Esophagus muscularis mucosa (tissue), 4 donors: ENCODE measurements at places on chromosomes 1 and 21. TPM values are rescaled to one million over a fixed set of nuclear protein-coding genes. Genes with fewer than 3 reads are reported as not detected.

DNA sequence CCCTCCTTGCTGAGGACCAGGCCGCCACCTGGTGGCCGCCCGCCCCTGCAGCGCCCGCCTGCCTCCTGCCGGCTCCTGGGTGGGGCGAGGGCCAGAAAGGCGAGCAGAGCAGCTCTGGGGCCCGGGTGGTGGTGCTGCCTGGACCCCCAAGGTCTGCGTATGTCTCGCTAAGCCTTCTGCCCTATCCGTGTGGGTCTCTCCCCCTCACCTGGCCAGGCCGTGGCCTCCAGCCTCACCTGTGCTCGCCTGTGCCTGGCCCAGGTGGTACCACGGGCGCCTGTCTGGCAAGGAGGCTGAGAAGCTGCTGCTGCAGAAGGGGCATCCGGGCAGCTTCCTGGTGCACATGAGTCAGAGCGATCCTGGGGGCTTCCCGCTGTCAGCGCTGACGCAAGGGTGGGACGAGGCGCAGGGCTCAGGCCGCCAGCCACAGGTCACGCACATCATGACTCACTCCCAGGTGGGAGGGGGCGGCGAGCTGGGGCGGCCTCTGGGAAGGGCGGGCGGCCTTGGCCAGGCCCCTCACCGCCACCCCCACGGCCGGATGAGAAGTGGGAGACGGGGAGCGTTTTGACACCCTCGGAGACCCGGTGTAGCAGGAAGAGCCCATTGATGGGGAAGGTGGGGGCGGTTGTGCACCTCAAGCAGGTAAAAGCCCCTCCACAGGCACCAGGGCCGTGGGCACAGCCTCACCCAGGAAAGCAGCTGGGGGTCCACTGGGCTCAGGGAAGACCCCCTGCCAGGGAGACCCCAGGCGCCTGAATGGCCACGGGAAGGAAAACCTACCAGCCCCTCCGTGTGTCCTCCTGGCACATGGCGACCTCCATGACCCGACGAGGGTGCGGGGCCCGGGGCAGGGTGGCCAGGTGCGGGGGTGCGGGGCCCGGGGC lies 9.9 kb downstream of the RNF223 start:
- DNase-seq = no peak

- DNase-seq = no peak
Measured at GRCh38 chr1:87051965-87052364, 137.5 kb downstream of the HS2ST1 start.

GRCh38 chr1:226215239-226215638 lies 8.2 kb upstream of the MIXL1 start:
- DNase-seq = peak; percentile 79

GRCh38 chr1:233359431-233359830 lies 31.9 kb downstream of the MAP3K21 start:
- DNase-seq = no peak

CHIA gene
- total RNA-seq = not detected

SCP2 gene
- 83.0 TPM for total RNA-seq

TMEM269 gene
- not detected for total RNA-seq
